ENCODE measurements at places on chromosomes 11 and 22.

DNA sequence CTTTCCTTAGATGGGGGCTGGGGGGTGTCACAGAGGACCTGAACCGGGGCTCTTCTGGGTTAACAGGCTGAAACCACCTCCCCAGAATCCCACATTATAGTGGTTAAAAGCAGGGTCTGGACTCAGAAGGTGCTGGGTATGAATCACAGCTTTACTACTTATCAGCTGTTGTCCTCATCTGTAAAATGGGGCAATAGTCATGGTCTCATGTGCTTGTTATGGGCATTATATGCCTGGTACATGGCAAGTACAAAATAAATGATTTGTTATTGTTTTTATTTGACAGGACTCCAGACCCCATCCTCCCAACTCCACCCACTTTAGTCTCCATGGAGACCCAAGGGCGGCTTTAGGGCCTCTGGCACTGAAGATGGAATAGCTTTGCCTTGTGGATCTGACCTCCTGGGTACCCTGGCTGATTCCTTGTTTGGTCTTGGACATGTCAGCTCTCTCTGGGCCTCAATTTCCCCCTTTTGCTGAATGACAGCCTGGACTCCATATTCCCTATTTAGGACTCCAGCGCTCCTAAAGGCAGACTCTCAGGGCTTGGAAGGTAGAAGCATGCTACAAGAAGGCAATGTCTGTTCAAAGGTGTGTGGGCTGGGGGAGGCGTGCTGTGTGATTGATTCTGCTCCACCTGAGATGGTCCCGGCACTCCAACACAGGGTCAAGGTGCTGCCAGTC is 812 bp upstream of the SMTN start:
- H3K4me3 ChIP-seq: peak overlapping the region; percentile 77
- no peak for DNase-seq
- no peaks in the 10 kb centered on the region for H3K27me3 ChIP-seq
- no peak overlapping the region for H3K27ac ChIP-seq

GRCh38 chr22:43811777-43812148 is 342 bp downstream of the EFCAB6 start:
- H3K4me1 ChIP-seq: peaks cover 16% of the 10 kb centered on the region
- peak overlapping the region; percentile 94 for H3K4me3 ChIP-seq
- no peaks in the 10 kb centered on the region for H3K36me3 ChIP-seq

DNA sequence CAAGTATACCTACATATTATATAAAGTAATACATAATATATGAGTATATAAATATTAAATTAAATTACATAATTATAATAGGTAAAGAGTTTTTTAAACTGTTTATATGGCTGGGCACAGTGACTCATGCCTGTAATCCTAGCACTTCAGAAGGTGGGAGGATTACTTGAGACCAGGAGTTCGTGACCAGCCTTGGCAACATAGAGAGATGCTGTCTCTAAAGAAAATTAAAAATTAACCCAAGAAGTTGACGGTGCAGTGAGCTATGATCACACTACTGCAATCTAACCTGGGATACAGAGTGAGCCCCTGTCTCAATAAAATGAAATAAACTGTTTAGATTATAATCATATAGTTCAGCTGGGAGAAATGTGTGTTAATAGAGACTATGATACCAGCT is 363.0 kb downstream of the DDX10 start:
- H3K27ac ChIP-seq: no peak overlapping the region
- peaks cover 3% of the 10 kb centered on the region for H3K27me3 ChIP-seq
- no peaks in the 10 kb centered on the region for H3K4me1 ChIP-seq
- DNase-seq: no peak
- H3K4me3 ChIP-seq: no peak overlapping the region

DNA sequence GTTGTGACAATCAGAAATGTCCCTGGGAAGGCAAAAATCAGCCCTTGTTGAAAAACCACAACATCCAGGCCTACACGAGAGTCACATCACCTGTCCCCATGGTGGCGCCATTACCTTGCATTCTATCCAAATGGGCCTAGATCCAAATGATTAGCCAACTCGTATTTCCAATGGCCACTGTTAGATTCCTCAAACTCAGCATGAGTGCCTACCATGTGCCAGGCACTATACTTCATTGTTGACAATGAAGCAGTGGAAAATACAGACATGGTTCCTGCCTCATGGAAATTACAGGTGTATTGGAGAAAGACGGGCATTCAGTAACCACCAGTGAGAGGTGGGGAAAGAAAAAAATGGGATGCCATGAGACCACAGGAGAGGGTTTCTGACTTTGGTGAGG is 29.8 kb upstream of the CREB3L1 start:
- H3K4me1 ChIP-seq: peaks cover 11% of the 10 kb centered on the region
- H3K4me3 ChIP-seq: no peak overlapping the region
- DNase-seq: peak; percentile 15
- no peaks in the 10 kb centered on the region for H3K27me3 ChIP-seq
- H3K27ac ChIP-seq: no peak overlapping the region
- H3K36me3 ChIP-seq: no peaks in the 10 kb centered on the region

DNA sequence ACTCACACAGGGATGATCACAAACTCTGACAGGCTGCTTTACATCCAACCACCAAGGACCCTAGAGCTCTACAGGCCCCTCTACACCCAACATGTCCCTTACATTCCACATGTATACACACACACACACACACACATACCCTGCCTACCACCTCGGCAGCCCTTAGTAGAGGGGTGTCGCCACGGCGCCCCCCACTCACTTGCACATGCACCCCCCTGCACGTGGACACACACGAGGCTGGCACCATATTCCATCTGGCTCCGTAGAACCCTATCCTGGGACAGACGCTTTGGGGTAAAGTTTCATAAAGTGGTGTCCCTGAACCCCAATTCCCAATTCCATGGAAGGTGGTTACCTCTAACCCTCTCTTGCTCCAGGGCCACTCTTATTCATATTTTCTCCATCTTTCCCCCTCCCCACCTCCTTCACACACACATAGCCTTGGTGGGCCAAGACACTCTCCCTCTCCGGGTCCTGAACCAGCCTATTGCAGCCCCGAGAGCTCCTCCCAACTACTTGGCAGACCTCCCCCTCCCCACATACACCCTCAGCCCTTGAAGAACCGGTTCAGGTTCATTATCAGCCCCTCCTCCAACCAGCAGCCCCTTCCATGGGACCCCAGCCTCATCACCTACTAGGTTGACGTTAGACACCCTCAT is 809 bp downstream of the PDE2A start:
- no peak for DNase-seq
- H3K4me1 ChIP-seq: no peaks in the 10 kb centered on the region
- no peak overlapping the region for H3K27ac ChIP-seq
- no peaks in the 10 kb centered on the region for H3K36me3 ChIP-seq

DNA sequence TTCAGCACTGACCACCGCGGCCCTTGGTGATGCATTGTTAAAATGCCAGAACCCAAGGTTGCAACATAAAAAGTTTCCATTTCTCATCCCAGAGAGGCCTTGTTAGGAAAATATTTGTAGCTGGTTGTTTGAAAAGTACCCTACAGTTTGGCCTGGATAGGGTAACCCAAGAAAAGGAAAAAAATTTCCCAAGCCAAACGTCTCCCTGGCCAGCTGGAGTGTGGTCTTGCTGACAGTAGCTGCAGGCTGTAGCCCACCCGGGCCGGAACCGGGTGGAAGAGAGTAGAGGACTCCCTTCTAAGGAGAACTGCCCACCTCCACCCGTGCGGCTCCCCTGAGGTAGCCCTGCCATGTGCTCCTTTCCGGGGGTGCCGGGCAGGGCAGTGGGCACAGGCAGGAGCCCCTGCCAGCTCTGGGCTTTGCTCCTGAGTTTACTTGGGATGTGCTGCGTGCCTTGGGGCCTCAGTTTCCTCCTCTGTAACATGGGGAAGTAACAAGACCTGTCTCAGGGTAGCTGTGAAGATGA is 38.5 kb downstream of the IGHMBP2 start:
- no peak overlapping the region for H3K4me3 ChIP-seq
- H3K27me3 ChIP-seq: no peaks in the 10 kb centered on the region
- H3K27ac ChIP-seq: no peak overlapping the region

- H3K36me3 ChIP-seq: no peaks in the 10 kb centered on the region
- no peaks in the 10 kb centered on the region for H3K27me3 ChIP-seq
- DNase-seq: no peak
- H3K27ac ChIP-seq: no peak overlapping the region
- H3K4me3 ChIP-seq: no peak overlapping the region
These were observed 28.4 kb downstream of the NUP160 start for GRCh38 chr11:47819743-47820142.

DNA sequence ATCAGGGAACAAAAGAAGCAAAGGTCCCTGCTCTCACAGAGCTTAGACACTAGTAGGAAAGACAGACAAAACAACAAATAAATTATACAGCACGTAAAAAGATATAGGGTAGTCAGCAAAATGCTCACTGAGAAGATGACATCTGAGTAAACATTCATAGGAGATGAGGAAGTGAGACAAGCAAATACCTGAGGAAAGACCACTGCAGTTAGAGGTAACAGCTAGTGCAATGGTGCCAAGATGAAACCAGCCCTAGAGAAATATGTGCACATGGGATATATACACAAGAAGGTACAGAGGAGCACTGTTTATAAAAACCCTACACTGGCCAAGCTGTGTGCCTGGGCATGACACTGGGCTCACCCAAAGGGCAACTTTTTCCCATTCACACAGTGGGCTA is 9.8 kb downstream of the CYP2R1 start:
- H3K27ac ChIP-seq: no peak overlapping the region
- H3K36me3 ChIP-seq: peaks cover 12% of the 10 kb centered on the region
- H3K4me1 ChIP-seq: no peaks in the 10 kb centered on the region
- no peak overlapping the region for H3K4me3 ChIP-seq
- no peaks in the 10 kb centered on the region for H3K27me3 ChIP-seq
- no peak for DNase-seq

GRCh38 chr11:14566331-14567063 is 46.3 kb upstream of the PSMA1 start:
- no peaks in the 10 kb centered on the region for H3K27me3 ChIP-seq
- H3K27ac ChIP-seq: peak overlapping the region; percentile 16
- DNase-seq: no peak
- no peak overlapping the region for H3K4me3 ChIP-seq
- peaks cover 12% of the 10 kb centered on the region for H3K4me1 ChIP-seq

DNA sequence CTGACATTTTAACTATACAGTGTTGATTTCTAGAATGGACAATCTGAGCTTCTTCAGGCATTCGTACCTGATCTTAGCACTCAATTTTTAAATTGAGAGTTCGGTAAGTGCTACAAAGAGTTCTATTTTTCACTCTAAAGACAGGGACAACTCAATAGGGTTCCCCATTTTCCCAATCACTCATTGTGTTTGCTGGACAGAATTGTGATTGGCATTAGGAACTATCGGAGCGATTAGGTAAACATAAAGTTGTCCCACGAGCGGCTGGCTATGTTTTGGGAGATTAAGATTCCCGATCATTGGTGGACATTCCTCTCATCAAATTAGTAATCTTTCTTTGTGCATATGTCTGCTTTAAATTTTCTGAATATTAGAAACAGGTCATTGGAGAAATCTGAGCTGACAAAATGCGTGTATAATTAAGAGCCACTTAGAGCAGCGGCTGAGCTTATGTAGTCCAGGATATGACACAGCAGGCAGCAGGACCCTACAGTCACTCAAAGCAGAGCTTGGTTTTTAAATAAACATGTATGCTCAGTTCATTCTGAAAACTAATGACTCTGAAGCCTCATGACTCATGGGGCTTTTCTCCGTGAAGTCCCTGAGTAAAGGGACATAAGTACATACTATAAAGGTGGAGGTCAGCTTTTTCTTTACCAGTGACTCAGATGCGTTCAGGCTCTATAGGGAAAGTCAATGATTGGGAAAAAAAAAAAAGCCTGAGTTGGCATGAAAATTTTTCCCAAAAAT is 109.4 kb downstream of the GRIA4 start:
- H3K27me3 ChIP-seq: no peaks in the 10 kb centered on the region
- no peaks in the 10 kb centered on the region for H3K4me1 ChIP-seq
- no peaks in the 10 kb centered on the region for H3K36me3 ChIP-seq
- DNase-seq: no peak
- H3K27ac ChIP-seq: no peak overlapping the region
- H3K4me3 ChIP-seq: no peak overlapping the region

DNA sequence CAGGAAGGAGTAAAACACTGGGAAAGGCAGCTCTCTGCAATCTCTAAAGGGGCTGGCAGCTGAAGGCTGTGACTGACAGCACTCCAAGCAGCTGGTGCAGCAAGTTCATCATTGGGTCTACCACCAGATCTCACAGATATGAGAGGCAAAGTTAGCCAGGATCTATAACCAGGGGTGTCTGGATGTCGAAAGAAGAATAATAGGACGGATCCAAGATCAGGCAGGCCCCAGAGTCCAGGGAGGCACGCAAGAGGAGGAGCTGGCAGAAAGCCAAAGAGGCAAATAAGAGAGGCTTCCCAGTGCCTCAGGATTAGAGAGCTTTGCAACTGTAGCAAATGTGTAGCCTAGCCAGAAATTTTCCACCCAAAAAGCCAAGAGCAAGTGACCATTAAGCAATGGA is 77.1 kb downstream of the RBMXL2 start:
- H3K36me3 ChIP-seq: no peaks in the 10 kb centered on the region
- H3K27me3 ChIP-seq: no peaks in the 10 kb centered on the region
- no peak overlapping the region for H3K27ac ChIP-seq
- H3K4me3 ChIP-seq: no peak overlapping the region

- H3K36me3 ChIP-seq: no peaks in the 10 kb centered on the region
- H3K27me3 ChIP-seq: peaks cover 4% of the 10 kb centered on the region
- H3K27ac ChIP-seq: no peak overlapping the region
- no peak overlapping the region for H3K4me3 ChIP-seq
- H3K4me1 ChIP-seq: no peaks in the 10 kb centered on the region
These were observed 123.3 kb upstream of the CCDC90B start for GRCh38 chr11:83409476-83409875.

GRCh38 chr22:32844251-32844650 is 42.7 kb downstream of the TIMP3 start:
- H3K4me1 ChIP-seq: no peaks in the 10 kb centered on the region
- no peak overlapping the region for H3K27ac ChIP-seq
- no peaks in the 10 kb centered on the region for H3K36me3 ChIP-seq
- DNase-seq: no peak
- H3K27me3 ChIP-seq: no peaks in the 10 kb centered on the region

GRCh38 chr11:110089617-110090282 is 3.4 kb upstream of the ZC3H12C start:
- no peak overlapping the region for H3K27ac ChIP-seq
- DNase-seq: no peak
- no peaks in the 10 kb centered on the region for H3K27me3 ChIP-seq
- H3K36me3 ChIP-seq: no peaks in the 10 kb centered on the region
- peaks cover 9% of the 10 kb centered on the region for H3K4me1 ChIP-seq

DNA sequence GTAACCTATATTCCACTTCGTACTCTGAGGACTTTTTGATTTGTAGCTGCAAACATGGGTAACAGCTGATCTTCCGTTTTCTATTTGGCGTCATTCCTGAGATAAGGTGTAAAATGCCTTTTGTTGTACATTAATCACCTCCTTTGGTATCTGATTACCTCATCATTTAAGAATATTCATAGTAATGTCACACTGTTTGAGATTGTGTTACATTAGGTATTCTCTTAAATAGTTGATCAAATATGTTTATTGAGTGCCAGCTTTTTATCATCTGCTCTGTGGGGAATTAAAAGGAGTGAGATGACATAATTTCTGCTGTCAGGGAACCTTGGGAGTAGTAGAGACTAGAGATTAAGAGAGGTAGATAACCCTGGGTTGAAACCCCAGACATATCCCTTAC is 5.9 kb downstream of the NCAM1 start:
- peaks cover 15% of the 10 kb centered on the region for H3K27me3 ChIP-seq
- H3K4me1 ChIP-seq: no peaks in the 10 kb centered on the region
- no peak overlapping the region for H3K4me3 ChIP-seq

All from T-cell (primary cell).